ENCODE measurements at places on chromosomes 2 and 18.
A peak's percentile ranks its signal among the peaks of the same experiment; 100 is the strongest.

- no peak for DNase-seq
Measured at GRCh38 chr2:231332388-231332787, 63.1 kb upstream of the B3GNT7 start.

- no peak for DNase-seq
Measured at GRCh38 chr2:36511858-36512603, 85.9 kb downstream of the FEZ2 start.

DNA sequence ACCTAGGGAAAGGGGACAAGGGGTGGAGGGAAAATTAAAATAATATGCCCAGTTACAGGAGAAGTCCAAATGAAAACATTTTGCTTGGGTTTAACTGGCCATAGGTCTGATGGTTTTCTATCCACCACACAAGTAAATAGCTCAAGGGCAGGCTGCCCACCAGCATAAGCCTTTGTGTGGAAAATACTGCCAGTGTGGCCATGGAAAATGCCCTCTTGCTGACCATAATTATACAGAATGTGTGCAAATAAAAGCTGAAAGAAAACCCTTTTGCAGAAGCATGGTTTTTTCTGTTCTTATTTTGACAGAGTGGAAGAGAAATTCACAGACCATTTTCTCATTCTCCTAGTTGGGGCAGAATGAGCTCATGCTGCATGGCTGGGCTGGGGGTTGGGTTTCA lies 111.3 kb upstream of the SIX2 start:
- no peak for DNase-seq

DNA sequence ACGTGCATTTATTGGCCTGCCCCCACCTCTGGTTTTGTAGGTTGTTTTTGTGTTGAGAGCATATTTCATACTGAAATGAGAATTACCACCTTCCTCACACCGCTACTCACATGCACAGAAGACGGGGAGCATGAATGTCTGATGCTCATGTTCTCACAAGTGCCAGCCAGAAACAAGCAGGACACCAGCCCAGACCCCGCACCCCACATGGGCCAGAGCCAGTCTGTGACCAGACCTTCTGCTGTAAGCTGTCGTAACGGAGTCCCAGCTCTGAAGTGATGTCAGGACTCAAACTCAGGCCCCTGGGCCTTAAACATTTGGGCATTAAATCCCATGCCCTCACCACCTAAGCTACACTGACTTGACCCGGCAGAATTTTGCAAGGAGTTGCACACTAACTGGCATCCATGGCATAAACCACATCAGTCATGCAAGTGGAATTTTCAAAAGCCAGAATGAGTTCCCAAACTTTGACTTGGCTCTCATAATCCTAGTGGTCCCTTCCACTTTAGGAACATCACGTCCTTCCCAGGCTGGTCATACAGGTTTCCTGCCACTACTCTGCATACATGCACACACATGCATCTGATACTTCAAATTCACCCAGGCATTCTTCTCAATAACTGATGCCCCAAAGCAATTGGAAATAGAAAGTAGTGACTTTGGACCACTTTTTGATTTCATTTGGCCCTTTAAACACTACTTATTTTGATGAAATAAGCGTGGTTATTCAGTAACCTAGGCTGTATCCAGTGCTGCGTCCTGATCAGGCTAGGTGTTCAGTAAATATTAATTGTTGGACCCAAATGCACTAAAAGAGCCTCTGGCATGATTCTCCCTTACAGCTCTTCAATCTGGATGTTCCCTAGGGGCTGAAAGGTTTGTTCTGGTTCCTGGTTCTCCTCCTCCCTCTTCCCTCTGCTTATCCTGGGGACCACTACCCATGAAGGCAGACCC lies 223.1 kb upstream of the ID2 start:
- no peak for DNase-seq

DNA sequence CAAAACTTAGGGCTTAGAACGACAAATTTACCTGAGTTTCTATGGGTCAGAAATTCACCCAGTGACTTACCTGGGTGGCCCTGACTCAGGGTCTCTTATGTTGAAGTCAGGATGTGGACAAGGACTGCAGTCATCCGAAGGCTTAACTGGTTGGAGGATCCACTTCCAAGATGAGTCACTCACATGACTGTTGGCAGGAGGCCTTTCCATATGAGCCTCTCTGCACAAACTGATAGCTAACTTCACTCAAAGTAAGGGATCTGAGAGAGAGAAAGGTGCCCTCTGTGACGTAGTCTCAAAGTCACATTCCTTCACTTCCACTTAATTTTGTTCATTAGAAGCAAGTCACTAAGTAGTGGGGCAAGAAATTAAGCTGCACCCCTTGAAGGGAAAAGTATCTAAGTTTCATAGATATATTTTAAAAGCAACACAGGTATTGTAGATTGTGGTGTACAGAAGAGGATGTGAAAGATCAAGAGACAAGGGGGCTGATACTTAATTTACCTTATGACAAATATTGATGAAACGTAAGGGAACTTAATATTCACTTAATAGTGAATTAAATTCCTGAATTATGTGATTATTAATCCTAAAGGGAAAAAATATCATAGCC lies 48.4 kb downstream of the TANK start:
- no peak for DNase-seq

DNA sequence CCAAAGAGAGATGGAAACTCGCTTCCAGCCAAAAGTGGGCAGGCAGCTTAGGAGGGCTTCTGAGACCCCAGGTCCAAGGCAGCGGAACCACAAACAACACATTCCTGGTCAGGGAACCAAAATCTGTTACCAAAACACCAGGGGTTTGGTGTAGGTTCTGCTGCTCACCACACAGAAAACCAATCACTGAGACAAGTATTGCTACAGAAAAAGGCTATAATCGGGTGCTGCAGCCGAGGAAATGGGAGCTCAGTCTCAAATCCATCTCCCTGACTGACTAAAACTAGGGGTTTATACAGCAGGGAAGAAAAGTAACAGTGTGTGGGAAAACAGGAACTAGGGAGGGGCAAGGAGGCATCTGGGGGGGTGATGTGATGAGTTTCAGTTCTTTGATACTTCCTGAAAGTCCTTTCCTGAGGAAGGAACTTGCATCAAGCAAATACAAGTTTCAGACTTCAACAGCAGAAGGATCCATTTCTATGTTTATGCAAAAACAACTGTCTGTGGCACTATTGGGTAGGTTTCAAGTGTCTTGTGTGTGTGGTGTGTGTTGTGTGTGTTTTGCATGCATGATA lies 108.0 kb downstream of the FAM168B start:
- DNase-seq, result no peak

DNA sequence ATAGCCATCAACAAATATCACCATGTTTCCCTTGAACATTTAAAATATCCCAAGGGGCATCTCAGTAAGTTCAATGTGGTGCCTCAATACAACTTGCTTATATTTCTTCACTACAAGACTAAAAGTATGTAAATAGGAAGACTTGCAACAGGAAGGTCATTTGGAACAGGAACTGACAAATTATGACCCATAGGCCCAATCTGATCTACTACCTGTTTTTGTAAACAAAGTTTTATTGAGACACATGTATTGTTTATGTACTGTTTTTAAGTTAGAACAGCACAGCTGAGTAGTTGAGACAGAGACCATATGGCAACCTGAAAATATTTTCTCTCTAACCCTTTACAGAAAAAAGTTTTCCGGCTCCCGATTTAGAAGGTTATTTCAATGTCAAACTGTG lies 154.8 kb upstream of the TFPI start:
- no peak for DNase-seq

GRCh38 chr2:152174574-152174973 lies 989 bp downstream of the STAM2 start:
- DNase-seq, result no peak

- DNase-seq, result no peak
Measured at GRCh38 chr2:140274891-140275290, 1494.7 kb upstream of the NXPH2 start.

DNA sequence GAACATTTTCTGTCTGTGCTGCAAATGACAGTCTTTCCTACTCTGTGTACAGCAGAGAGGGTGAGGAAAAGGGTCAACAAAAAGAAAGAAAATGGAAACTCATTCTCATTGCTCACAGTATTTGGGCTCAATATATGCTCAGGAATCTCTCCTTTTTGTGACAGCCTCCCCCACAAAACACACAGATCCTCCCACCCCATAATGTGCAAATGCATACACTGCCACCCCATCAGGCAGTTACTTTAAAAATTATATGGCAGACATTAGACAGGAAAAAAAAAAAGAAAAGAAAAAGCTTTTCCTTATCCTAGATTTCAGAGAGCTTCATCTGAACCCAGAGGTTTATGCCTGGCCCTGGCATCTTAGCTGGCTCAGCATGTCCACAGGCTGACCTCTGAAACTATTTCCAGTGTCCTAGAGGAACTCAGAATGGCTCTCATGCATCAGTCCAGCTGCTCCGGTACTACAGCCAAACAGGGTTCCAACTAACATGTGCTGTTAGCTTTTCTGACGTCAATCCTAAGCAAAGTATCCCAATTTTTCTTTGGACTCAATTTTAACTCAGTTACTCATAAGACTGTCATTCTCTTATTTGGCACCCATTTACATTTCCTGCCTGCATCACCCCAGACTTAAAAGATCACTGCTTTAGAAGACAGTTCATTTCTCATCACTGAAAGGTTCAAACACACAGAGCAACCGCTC lies 105.9 kb downstream of the RBMS1 start:
- DNase-seq, result no peak

DNA sequence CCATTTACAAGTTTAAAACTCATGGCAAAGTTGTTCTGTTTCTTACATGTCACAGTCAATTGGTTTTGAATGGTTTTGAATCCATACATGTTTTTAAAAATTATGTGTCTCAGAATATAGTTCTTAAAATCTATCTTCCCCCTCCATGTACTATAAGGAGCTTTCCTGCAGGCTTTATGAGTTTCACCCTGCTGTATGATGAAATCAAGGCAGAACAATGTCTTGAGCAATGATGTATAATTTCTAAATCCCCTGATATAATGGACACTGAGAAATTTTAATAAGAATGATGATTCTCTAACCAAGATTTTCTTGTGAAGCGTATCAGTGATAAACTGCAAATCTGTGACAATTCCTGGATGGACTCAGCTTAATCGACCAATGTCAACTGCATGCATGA lies 10.6 kb upstream of the ZNF516 start:
- DNase-seq, result no peak

- DNase-seq, result no peak
Measured at GRCh38 chr18:9475643-9476591, 604 bp downstream of the RALBP1 start.

GRCh38 chr2:85134255-85134895 lies 1.2 kb downstream of the TCF7L1 start:
- DNase-seq, result peak; percentile 23

DNA sequence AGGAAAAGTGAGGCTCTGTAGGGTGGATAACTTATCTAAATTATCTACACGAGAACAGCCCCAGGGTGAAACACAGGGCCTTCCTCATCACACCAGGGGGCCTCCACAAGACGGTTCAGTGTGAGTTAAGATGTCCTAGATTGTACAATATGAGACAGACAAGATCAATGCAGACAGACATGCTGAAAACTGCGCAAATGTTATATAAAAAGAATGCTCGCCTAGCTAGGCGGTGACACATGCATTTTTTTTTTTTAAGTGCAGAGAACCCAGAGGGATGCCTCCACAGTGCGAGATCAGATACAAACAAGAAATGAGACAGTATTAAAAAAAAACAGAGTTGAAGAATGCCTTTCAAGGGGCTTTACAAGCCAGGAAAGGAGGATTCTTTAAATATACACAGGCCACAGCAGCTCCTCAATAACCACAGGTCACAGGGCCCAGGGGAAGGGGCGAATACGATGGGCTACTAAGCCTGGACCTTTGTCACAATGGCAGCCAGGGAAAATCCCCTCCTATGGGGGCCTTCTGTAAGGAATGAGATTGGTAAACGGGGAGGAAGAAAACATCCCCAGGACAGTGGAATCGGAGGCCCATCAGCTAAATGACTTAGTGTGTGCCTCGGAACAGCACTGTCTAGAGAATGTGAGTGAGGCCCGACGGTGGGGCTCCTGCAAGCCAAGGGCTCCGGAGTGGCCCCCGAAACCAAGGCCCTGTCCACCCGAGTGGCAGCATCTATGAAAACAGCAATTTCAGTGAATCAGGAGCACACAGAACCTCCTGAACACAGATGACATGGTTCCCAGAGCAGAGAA lies 48.9 kb downstream of the ADCY3 start:
- no peak for DNase-seq

DNA sequence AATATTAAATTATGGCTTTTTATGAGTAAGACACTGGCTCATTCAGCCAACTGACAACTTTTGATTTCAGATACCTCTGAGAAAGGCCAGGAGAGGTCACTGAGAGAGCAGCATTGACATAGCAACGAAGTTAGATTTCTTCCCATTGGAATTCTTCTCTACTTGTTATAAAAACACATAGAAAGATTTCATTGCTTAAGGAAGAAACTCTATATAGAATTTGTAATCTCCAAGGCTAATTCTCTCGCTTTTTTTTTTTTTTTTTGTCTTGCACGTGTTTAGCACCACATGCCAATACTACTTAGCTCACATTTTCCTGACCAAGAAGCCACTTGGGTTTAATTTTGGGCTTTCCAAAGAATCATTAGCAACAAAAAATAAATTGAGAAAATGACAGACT lies 233.7 kb downstream of the CALCRL start:
- no peak for DNase-seq

GRCh38 chr2:151344906-151345305 lies 12.5 kb upstream of the TNFAIP6 start:
- no peak for DNase-seq

DNA sequence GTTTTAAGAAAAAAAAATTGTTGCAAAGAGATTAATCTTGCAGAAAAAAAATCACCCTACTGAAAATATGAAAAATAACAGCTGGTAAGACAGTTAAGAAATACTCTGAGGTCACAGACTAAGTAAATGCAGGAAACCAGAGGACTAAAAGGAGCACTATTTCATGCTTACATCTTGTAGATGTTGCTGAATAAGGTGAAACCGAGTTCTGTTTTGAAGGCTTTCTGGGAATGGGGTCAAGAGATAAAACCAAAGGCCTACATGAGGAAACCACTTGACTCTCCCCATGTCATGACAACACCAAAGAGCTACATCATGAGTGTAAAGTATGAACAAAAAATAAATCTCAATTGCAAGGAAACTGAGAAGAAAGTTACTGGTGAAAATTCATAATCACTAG lies 197.6 kb downstream of the LRP1B start:
- DNase-seq, result no peak

DNA sequence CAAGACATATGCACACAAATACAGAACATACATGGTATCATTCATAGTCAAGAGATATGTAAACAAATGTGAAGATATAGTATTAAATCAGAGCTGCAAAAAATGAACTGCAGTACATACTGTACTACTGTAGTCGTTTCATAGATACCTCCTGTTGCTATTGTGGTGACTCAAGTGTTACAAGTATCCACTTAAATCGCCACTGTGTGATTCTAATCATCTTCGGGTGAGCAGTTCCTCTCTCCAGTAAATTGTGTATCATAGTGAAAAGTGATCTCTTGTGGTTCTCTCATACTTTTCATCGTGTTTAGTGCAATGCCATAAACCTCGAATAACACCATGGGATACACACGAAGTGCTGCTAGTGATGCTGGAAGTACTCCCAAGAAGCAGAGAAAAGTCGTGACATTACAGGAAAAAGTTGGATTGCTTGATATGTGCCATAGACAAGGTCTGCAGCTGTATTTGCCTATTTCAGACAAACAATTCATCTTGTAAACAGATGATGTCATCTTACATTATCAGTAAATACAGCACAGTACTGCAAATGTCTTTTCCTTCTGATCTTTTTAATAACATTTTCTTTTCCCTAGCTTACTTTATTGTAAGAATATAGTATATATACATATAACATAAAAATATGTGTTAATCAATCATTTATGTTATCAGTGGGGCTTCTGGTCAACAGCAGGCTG lies 222.2 kb downstream of the BCL11A start:
- DNase-seq, result no peak

All from NCI-H524 (cell line).